ENCODE measurements at places on chromosomes 16 and 17. TPM values are rescaled to one million over a fixed set of nuclear protein-coding genes. Genes with fewer than 3 reads are reported as not detected.

DNA sequence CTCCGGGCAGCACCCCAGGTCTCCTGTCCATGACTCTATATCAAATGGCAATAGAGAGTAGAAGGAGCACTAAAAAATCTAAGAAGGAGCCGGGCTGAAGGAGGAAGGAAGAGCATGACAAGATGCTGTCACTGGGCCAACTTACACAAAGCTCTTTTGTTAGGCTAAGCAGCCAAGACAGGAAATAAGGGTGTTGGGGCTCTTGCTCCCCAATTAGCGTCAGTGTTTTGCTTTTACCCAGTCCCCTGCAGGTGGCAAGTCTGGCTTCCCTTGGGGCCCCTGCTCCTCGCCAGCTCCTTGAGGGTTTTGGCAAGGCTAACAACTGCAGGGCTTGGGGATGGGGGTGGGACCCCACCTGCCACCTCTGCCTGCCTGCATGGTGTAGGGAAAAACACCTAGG lies 120.5 kb downstream of the CCT6B start:
- DNase-seq = no peak
- no peaks in the 10 kb centered on the region for H3K27me3 ChIP-seq
- no peak overlapping the region for H3K4me3 ChIP-seq
- no peaks in the 10 kb centered on the region for H3K36me3 ChIP-seq
- no peaks in the 10 kb centered on the region for H3K4me1 ChIP-seq

- H3K27me3 ChIP-seq = no peaks in the 10 kb centered on the region
- DNase-seq = no peak
- H3K27ac ChIP-seq = no peak overlapping the region
Measured at GRCh38 chr16:70686376-70687101, 686 bp upstream of the MTSS2 start.

DNA sequence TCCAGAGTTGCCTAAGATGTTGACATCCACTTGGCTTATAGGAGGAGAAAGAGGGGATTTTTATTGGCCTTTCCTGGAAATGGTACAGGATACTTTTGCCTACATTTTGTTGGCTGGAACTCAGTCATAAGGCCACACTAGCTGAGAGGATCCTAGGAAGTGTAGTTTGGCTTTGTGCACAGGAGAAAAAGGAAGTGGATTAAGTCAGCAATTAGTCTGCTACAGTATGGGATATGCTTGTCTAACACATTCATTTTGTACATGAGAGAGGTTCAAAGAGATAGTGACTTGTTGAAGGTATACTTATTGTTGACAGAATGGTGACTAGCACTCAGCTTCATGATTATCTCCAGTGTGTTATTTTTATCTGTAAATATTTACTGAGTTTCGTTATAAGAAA lies 10.3 kb downstream of the UTP18 start:
- H3K4me1 ChIP-seq = no peaks in the 10 kb centered on the region
- no peak overlapping the region for H3K27ac ChIP-seq
- no peak overlapping the region for H3K4me3 ChIP-seq
- H3K27me3 ChIP-seq = no peaks in the 10 kb centered on the region
- DNase-seq = no peak
- H3K36me3 ChIP-seq = peaks cover 71% of the 10 kb centered on the region

- DNase-seq = no peak
- no peaks in the 10 kb centered on the region for H3K27me3 ChIP-seq
- no peak overlapping the region for H3K27ac ChIP-seq
- no peaks in the 10 kb centered on the region for H3K36me3 ChIP-seq
- H3K4me3 ChIP-seq = no peak overlapping the region
Measured at GRCh38 chr16:20938426-20938825, 37.9 kb downstream of the LYRM1 start.

- H3K4me3 ChIP-seq = no peak overlapping the region
- peaks cover 7% of the 10 kb centered on the region for H3K4me1 ChIP-seq
Measured at GRCh38 chr16:8851761-8852403, 16.9 kb downstream of the CARHSP1 start.

GRCh38 chr17:48330887-48331286 lies 99.1 kb downstream of the SKAP1 start:
- H3K27ac ChIP-seq = no peak overlapping the region
- no peak for DNase-seq
- H3K4me1 ChIP-seq = no peaks in the 10 kb centered on the region
- no peak overlapping the region for H3K4me3 ChIP-seq
- H3K36me3 ChIP-seq = no peaks in the 10 kb centered on the region

GRCh38 chr16:75254359-75254837 lies 3.0 kb upstream of the BCAR1 start:
- no peak overlapping the region for H3K27ac ChIP-seq
- H3K4me3 ChIP-seq = no peak overlapping the region
- peaks cover 20% of the 10 kb centered on the region for H3K4me1 ChIP-seq
- H3K36me3 ChIP-seq = no peaks in the 10 kb centered on the region

DNA sequence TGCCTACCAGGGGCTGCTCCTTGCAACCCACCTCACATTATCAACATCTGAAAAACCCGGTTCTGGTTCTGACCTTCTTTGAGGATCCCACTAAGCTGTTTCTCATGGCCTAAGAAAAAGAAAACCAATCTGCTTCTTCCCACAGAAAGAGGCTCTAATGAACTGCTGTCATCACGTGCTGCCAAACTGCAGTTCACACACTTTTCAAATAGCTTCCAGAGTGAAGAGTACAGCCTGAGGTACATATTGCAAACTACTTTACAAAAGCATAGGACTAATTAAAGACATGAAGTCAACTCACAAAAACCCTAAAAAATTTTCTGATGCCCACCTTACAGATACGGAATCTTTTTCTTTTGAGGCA lies 36.7 kb downstream of the SMG6 start:
- H3K4me3 ChIP-seq = no peak overlapping the region
- no peaks in the 10 kb centered on the region for H3K27me3 ChIP-seq
- DNase-seq = no peak
- peaks cover 22% of the 10 kb centered on the region for H3K4me1 ChIP-seq
- peaks cover 13% of the 10 kb centered on the region for H3K36me3 ChIP-seq

ERI2 gene
- 1.2 TPM for polyA plus RNA-seq

C17orf50 gene
- not detected for polyA plus RNA-seq

MYH10 gene
- polyA plus RNA-seq = 0.16 TPM

TBC1D26 gene
- polyA plus RNA-seq = 0.13 TPM

RASL10B gene
- polyA plus RNA-seq = 0.06 TPM

PIPOX gene
- polyA plus RNA-seq = 0.59 TPM

IKZF3 gene
- 63.0 TPM for polyA plus RNA-seq
